ENCODE measurements at places on chromosomes 7 and 10.

GRCh38 chr7:4271716-4272015 lies 410.4 kb upstream of the FOXK1 start:
- no peak for DNase-seq

DNA sequence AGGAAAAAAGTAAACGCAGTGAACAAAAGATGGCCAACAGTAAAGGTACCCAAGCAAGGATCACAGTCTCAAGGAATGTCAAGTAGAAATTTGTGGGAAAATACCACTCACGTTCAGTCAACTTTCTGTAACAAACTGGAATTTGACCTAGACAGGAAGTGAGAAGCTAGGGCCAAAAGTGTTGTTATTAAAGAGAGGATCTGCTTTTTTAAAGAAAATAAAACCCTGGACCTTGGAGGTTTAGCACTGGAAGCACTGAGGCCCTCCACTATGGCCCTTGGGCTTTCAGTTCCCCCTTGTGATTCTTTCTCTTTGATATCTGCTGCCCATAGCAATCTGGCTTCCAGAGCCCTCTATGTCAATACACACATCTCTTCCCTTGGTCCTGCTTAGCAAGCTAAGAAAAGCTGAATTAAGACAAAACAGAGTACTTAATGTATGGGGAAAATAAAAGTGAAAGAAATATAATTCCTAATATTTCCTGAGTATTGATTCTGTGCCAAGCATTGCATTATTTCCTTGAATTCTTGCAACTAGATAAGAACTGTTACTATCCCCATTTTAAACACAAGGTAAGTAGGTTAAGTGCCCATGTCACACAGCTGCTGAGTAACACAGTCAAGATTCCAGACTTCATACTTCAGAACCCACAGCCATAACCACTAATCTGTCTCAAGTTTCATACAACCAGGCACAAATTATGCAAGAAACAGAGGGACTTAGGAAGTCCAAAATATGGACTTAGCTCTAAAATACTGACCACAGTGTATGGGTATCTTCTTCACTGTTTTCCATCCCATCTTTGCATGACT lies 2.6 kb upstream of the ZNF438 start:
- DNase-seq: no peak

- no peak for DNase-seq
Observed at GRCh38 chr7:98354052-98354451, 46.8 kb downstream of the BAIAP2L1 start.

DNA sequence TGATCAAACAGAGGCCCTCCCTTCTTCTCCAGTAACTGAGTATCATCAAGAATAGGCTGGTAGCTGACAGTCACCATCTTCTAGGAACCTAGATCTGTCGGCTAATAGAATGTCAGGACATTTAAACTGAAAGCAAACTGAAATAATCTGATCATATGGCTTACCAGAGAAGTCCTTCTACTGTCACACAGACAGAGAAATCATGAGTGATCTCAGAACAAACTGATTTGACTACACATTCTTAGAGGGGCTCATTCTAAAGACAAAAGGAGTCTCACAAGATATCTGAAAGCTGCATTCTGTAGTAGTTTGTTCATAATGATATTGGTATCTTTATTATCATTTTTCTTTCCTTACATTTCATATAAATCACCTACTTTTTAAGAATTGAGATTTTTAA lies 130.9 kb upstream of the ADCY1 start:
- DNase-seq: no peak

DNA sequence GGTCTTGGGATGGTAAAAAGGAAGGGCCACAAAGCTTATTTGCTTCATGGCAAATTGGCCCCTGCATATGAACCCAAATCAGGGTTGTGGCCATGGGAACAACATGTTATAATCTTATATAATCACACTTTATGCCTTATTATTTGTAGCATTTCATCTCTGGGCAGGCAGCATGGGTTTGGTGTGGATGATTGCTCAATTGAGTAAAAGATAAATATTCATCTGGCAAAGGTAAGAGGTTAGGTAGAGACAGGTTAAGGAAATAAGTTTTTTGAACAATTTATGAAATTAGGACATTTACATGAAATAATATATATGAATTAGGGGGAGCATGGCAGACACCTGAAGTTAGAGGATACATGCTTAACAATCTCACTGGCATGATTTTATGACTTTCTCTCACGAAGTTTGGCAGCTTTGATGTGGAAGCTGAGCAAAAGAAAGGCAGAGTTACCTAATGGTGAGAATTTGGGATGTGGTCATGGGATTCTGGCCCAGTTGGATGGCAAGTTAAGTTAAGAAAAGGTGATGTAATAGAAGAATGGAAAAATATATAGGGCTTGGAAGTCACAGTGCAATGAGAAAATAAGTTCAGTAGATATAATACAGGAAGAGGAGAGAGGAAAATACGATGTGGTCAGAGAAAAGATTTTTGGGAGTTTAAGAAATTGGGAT lies 88.1 kb upstream of the FAM3C start:
- DNase-seq: no peak

- no peak for DNase-seq
Observed at GRCh38 chr7:49852619-49853462, 79.4 kb downstream of the VWC2 start.

GRCh38 chr10:59397961-59398360 lies 35.6 kb upstream of the FAM13C start:
- DNase-seq: no peak

- no peak for DNase-seq
Observed at GRCh38 chr10:24848195-24848594, 104.2 kb downstream of the PRTFDC1 start.

GRCh38 chr7:774161-775109 lies 47.4 kb upstream of the PRKAR1B start:
- DNase-seq: peak; percentile 11

DNA sequence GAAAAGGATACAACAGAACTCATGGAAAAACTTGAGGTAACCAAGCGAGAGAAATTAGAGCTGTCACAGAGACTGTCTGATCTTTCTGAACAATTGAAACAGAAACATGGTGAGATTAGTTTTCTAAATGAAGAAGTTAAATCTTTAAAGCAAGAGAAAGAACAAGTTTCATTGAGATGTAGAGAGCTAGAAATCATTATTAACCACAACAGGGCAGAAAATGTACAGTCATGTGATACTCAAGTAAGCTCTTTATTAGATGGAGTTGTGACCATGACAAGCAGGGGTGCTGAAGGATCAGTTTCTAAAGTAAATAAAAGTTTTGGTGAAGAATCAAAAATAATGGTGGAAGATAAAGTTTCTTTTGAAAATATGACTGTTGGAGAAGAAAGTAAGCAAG lies 62.1 kb downstream of the AKAP9 start:
- DNase-seq: no peak

DNA sequence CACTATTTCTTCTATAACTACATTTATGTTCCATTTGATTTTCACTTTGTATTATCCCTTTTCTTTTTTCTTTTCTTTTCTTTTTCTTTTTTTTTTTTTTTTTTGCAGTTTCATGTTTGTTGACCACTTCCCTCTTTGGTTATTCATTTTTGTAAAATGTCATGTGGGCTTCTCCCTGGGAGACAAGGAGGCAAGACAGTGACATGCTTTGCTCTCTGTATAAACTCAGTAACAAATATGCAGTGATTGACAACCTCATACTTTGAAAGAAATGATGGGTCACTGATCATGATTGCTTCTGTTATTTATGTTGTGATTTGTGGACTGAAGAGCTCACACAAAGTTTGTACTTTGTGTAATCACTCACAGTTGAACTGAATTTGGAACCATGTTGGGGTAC lies 90.2 kb upstream of the ABI1 start:
- DNase-seq: no peak

GRCh38 chr10:112232670-112233069 lies 49.1 kb upstream of the GPAM start:
- DNase-seq: no peak

DNA sequence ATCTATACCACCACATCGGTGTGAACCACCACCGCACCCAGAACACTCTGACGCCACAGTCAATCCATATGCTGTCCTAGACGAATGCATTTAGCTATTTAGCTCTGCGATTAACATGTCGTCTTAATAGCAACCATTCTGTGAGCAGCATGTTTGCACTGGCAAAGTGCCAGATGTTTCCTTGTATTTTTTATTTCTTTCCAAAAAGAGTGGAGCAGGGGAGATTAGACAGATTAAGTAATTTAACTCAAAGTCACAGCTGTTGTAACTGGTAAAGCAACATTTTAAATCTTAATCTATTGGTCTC lies 57.0 kb upstream of the ARL4A start:
- DNase-seq: no peak
